ENCODE measurements at places on chromosomes 16 and 17.

DNA sequence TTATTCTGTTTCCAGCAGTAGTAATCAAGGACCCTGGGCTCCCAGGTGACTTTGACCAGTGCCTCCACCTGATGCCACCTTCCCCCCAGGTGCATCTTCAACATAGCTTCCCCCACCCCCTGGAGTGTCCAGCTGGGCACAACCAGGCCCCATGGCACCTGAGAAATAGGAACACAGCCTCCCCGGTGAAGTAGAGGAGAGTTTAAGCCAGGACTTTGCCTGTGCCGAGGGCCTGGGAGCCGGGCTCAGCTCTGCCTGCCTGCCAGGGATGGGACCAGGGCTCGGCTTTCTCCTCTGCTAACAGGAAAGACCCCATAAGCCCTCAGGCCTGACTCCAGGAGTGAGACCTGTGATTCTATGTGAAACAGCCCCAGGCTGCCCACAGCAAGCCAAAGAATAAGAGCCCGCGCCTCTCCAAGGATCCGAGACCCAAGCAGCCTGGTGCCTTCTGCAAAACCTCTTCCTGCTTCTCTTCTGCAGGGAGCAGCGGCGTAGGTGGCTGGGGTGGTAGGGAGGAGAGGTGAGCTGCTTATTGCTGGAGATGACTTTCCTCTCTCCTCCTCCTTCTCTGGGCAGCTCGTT, 16.4 kb upstream of the RBFOX3 start:
- peak; percentile 13 for DNase-seq

DNA sequence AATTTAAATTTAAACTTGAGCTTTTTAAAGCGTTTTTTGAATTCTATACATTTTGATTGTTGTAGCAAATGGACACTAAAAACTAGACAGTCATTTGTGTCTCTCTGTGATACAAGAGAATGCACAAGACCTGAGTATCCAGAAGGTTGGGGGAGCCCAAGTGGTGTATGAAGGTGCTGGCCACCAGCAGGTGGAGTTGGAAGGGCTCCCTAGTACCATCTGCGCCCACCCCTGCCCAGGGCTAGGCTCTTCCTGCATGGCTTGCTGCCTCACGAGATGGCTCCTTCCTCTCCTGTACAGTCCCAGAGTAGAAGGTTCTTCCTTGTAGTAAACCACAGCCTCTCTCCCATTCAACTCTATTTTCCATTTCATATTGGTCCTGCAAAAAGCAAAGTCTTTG, 17.0 kb downstream of the GID4 start:
- no peak for DNase-seq

- no peak for DNase-seq
Measured at GRCh38 chr17:43987131-43988021, 17.0 kb upstream of the NAGS start.

DNA sequence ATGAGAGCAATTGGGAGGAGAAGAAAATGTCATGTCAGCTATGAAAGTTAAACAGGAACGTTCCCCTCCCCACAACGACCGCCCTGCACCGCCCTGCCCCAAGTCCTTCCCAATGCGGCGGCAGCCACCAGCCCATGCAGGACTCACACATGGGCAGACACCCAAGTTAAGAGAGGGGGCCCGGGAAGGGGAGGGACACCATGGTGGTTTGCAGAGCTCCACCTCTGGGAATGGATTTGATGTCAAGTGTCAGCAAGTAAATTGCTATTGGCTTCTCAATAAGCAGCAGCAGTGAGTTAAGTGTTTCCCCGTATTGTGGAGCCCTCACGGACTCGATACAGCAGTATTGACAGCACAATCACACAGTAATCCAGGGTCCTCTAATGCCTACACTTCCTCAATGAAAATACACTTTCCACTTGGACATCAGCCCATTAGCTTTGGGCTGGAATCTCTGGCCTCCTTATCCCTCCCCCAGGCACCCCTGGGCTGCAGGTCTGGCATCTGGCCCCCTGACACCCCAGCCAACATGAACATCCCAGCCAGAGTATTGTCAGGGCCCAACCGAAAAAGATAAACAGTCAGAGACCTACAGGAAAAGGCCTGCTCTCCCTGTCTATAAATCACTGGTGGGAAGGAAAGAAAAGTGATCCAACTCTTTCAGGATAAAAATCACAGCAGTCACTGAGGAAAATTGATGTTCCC, 22.6 kb downstream of the ZFHX3 start:
- no peak for DNase-seq

- DNase-seq: peak; percentile 61
Measured at GRCh38 chr17:57810721-57811637, 38.9 kb downstream of the MRPS23 start.

- no peak for DNase-seq
Measured at GRCh38 chr16:17367923-17368322, 102.8 kb downstream of the XYLT1 start.

DNA sequence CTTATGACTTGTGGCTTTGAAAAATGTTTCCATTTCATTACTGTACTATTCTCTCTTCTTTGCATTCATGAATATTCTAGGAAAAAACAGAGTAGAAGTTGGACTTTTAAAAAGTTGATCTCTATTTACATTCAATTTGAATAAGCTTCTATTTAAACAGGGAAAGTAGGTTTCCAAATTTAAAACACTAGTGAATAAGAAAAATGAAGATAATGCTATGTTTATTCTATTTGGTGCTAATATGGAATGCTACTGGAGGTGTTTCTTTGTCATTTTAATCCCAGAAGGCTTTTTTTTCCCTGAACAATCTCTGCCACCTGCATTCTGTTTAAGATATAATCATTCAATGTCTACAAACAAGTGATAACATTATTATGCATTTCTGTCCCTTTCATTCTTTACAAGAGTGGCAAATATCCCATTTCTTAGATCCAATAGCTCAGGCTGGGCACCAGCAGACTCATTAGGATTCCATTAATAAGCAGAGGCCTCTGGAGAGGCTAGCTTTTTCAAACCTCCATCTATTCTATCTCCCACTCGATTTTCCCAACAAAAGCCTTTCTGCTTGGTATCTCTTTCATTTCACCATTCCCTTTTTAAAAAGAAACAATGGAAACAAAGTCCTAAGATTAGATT, 1001.6 kb upstream of the CDH8 start:
- no peak for DNase-seq

DNA sequence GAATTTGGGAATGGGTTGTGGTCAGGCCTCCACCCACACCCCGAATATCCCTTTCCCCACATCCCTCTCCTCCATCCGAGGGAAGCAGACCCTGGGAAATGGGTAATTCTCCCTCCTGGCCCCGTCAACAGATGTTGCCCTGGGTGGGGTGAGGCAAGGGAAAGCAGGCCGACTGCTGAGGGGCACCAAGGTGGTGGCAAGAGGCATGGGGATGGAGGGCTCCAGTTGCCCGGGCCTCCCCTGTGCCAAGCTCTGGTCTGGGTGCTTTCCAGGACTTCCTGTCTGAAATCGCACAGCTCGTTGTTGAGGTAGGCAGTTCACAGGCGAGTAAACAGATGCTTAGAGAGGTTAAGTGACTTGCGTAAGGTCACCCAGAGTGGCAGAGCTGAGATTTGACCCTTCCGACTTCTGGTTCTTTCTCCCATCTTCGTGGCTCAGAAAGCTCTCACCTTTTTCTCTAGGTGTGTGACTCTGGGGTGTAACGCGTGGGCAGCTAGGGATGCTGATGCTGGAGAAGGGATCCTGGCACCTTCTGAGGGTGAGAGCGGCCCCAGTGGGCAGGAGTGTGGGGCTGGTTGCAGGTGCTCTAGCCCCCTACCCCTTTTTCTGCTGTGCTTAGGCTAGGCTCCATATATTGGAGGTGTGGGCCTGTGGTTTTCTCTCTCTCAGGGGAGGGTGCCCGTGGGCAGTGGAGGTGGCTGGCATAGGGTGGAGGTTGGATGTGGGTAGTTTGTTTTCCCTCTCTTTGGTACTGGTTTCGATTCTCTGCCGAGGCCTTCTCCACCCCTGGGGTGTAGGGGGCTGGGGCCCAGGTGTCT, 17.2 kb downstream of the RARA start:
- no peak for DNase-seq

- DNase-seq: no peak
Measured at GRCh38 chr17:7997186-7997585, 5.2 kb upstream of the GUCY2D start.

DNA sequence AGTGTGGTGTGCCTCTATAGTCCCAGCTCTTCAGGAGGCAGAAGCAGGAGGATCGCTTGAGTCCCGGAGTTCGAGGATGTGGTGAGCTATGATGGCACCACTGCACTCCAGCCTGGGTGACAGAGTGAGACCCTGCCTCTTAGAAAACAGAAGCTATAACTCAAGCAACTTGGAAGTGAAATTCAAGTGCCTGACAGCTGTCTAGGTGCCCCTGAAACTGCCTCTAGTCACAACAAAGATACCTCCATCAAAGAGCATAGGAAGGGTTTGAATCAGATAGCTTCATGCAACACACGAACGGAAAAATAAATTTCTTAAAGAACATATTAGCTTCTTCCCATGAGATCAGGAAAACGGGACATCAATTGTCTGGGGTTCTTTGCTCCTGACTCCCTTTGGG, 860 bp upstream of the PLCG2 start:
- DNase-seq: no peak

DNA sequence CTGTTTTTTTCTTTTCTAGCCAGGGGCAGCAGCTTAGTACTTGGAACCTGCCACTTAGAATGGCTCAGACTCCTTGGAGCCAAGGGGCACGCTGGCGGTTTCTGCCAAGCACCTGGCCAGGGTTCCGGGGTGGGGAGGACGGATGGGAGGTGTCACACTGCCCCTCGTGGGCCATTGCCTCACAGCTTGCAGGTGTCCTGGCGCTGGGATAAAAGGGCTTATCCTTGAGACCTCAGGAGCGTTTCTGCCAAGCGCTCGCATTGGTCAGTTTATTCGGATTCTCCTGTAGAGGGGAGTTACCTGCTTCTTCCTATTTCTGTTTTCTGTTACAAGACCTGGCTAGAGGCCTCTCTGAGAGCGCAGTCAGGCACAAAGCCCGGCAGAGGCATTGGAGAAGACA, 234.6 kb downstream of the MSI2 start:
- DNase-seq: no peak

- no peak for DNase-seq
Measured at GRCh38 chr16:66144641-66145040, 221.8 kb upstream of the CDH5 start.

GRCh38 chr17:1865252-1866037, 35.6 kb downstream of the RPA1 start:
- DNase-seq: no peak

DNA sequence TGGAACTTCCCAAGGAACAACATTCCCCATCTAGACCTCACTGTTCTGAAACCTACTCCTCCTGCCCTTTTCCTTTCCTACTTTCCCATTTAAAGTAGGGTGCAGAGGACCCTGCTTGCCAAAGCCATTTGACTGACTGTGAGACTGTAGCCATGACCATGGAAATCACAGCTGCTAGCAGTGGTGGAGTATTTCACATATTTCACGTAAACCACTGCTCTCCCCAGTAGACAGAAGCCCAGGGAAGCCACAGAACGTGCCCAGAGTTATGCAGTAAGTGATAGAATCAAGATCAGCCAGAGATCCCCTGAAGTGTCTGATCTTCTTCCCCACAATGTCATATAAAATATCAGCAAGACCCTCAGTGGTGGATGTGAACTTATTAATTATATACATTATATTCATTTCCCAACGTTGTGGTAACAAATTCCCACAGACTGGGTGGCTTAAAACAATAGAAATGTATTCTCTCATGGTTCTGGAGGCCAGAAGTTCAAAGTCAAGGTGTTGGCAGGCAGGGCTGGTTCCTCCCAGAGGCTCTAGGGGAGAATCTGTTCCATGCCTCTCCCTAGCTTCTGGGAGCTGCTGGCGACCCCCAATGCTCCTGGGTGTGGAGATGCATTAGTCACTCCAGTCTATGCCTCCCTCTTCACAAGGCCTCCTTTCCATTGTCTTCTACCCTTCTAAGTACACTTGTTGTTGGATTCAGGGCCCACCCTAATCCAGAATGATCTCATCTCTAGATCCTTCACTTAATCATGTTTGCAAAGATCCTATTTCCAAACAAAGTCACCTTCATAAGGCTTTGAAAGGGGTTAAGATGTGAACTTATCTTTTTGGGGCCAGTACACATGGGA, 20.7 kb upstream of the PRM1 start:
- DNase-seq: no peak

GRCh38 chr17:27239046-27239445, 54.9 kb upstream of the WSB1 start:
- no peak for DNase-seq

- no peak for DNase-seq
Measured at GRCh38 chr16:495127-495748, 32.3 kb upstream of the CAPN15 start.

DNA sequence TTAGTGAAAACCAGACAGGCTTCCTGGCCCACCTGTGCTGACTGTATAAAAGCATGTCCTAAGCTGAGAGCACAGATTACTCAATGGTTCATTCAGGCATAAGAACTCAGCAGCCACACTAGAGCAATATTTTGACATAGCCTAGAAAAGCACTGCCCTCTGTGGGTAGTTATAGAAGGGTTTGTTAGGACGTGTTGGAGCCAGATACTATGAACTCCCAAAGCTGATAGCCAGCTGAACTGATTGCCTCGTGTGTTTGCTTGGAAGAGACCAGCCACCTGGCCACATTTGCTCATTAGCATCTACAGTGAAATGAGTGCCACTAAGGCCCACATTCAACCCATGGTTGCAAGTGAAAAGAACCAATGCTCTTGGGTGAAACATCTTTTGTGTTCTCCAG, 30.8 kb upstream of the ABCA5 start:
- DNase-seq: no peak

DNA sequence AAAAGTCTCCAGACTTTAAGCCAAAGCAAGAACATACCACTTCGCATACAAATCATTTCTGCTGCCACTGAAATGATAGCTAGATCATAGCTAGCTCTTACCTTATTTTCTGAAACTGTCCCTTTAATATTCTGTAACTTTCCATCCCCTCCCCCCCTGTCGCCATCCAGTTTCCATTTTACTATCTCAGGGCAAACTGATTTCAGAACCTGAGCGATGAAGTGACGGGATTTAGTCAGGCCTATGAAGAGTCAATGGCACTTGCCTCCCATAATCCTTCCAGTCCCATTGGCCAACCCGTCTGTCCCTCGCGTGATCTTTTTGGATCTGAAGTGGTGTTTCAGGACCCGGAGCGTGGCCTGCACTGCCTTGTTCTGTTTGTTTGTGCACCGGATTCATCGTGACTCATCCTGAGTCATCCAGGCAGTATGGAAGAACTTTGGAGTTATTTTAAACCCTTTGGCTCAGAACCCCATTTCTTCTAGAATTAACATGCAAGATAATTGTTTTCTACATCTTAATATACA, 199.8 kb upstream of the CHMP6 start:
- no peak for DNase-seq

- DNase-seq: no peak
Measured at GRCh38 chr16:23728112-23728477, 15.1 kb upstream of the ERN2 start.

All from right forelimb (tissue), 1 donor.